ENCODE measurements at places on chromosomes 7 and 10.

DNA sequence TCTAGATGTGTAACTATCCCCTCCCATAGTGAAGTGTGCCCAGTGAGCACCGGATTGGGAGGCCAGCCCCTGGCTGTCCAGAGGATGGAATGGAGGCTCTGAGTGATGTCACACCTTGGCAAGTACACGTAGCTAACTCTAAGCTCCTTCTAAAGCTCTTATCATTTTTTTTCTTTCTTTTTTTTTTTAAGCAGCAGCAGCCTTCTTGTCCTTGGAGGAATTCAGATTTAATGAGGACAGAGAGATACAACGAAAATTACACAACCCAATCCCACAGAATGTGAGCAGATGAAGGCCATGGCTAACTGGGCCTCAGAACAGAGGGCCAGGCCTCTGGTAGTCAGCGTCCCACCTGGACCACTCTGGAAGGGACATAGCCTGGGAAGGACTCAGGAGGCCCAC, 11.3 kb downstream of the TNS3 start:
- no peak for DNase-seq

GRCh38 chr10:101085846-101086245, 24.1 kb downstream of the KAZALD1 start:
- DNase-seq = no peak

DNA sequence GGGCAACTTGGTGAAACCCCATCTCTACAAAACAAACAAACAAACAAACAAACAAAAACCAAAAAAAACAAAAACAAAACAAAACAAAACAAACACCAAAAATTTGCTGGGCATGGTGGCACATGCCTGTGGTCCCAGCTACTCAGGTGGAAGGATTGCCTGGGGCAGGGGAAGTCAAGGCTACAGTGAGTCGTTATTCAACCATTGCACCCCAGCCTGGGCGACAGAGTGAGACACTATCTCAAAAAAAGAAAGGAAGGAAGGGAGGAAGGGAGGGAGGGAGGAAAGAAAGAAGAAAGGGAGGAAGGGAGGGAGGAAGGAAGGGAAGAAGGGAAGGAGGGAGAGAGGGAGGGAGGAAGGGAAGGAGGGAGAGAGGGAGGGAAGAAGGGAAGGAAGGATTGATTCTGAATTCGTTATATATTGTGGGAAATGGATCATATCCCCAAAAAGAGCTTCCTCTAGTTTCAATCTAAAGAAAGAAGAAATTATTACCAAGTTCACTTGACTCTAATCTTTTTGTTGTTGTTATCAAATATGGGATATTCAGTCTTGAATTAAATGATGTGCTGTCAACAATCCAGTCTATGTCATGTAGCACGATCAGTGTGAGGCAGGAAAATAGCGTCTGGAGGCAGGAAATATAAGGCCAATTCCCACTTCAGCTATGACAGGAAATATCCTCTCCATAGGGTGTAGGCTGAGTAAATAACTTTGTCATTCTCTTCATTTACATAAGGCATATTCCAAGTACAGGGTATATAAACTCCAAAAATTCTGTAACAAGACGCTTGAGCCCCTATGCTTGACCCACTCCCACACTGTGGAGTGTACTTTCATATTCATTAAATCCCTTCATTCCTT, 26.2 kb upstream of the TRIM24 start:
- DNase-seq = no peak

DNA sequence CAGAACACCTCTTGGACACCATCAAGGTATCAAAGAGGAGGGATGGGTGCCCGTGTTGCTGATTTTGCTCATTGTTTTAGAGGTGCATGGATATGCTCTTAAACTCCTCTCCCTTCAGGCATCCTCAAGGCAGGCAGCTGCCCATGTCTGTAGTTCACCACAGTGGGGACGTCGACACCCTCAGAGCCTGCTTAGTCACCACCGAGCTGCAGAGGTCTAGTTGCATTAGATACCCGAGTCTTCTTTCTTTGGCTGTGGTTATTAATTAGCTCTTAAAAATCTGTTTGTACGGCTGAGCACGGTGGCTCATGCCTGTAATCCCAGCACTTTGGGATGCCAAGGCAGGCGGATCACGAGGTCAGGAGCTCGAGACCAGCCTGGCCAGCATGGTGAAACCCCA, 24.7 kb upstream of the TSPAN13 start:
- DNase-seq = no peak

DNA sequence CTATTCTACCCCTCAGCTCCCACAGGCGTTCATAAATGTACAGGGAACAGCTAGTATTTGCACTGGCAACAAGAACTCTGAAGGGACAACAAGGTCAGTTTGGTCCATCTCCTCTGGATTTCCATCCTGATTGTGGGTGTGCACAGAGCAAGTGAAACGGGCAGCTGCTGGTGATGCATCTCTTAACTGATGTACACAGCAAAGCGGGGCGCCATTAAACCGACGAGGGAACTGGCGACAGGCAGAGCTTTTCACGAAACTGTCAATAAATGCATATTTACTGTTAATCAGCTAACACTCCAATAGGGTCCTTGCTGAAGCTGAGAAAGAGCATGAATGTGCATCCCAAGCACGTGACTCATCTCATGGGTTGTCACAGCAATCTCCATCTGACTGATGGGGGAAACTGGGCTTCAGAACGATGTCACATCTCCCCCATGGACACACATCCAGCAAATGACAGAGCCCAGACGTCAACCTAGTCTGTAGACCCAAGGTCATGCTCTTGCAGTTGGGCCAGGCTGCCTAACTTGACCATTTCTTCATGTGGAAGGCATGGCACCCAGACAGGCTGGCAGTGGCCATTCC, 54.2 kb downstream of the FAM53B start:
- DNase-seq = no peak
